ENCODE measurements at places on chromosomes 12 and 14.
A peak's percentile ranks its signal among the peaks of the same experiment; 100 is the strongest.

GRCh38 chr12:2076196-2076570, 23.4 kb downstream of the CACNA1C start:
- H3K27me3 ChIP-seq: peaks cover 2% of the 10 kb centered on the region
- DNase-seq: no peak
- no peaks in the 10 kb centered on the region for H3K4me1 ChIP-seq
- H3K27ac ChIP-seq: no peak overlapping the region
- H3K4me3 ChIP-seq: no peak overlapping the region

GRCh38 chr14:42391146-42391834, 784.6 kb downstream of the LRFN5 start:
- H3K27ac ChIP-seq: no peak overlapping the region
- no peak overlapping the region for H3K4me3 ChIP-seq
- H3K27me3 ChIP-seq: no peaks in the 10 kb centered on the region
- H3K4me1 ChIP-seq: no peaks in the 10 kb centered on the region
- no peaks in the 10 kb centered on the region for H3K36me3 ChIP-seq

- H3K27me3 ChIP-seq: no peaks in the 10 kb centered on the region
- peak; percentile 17 for DNase-seq
- peak overlapping the region; percentile 85 for H3K27ac ChIP-seq
- H3K4me3 ChIP-seq: peak overlapping the region; percentile 68
Observed at GRCh38 chr12:51269174-51270066, 795 bp downstream of the SMAGP start.

- no peaks in the 10 kb centered on the region for H3K27me3 ChIP-seq
- no peak overlapping the region for H3K27ac ChIP-seq
- no peak overlapping the region for H3K4me3 ChIP-seq
- no peak for DNase-seq
- no peaks in the 10 kb centered on the region for H3K4me1 ChIP-seq
- no peaks in the 10 kb centered on the region for H3K36me3 ChIP-seq
Observed at GRCh38 chr12:112759786-112760185, 31.8 kb upstream of the RPH3A start.

DNA sequence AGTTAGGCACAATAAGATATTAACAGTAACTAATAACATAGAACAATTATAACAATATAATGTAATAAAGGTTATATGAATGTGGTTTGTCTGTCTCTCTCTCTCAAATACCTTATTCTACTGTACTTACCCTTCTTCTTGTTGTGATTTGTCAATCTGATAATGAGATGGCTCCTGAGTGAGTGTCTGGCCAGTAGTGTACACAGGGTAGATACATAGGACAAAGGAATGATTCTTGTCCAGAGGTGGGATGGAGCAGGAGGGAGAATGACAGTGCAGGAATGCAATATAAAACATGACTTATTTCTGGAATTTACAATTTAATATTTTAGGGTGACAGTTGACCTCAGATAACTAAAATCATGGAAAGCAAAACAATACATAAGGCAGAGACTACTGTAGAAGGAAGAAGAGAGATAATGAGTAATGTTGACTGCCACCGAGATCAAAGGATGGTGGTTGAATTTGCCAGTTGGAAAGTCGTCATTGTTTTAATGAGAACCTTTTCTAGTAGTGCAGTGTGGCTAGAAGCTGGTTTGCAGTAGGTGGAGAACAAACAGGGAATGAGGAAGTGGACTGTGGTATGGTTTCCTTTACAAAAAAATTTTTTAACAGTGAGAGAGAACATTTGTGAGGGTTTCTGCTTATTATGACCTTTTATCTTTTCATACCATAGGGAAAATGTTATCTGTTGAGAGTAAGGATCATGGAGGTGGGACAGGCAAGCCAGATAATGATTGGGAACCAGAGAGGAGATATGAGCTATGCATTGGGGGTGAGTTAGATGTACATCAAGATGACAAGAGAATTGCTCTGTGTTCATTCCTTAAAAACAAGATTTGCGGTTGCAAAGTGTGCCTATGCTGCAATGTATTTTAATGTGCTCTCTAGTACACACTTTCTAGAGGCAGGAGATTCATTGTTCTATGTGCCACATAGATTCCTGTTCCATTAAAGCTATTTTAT, 458.3 kb downstream of the BTG1 start:
- no peak overlapping the region for H3K4me3 ChIP-seq
- DNase-seq: peak; percentile 61
- H3K27me3 ChIP-seq: no peaks in the 10 kb centered on the region
- peaks cover 11% of the 10 kb centered on the region for H3K4me1 ChIP-seq
- H3K36me3 ChIP-seq: no peaks in the 10 kb centered on the region

- peaks cover 16% of the 10 kb centered on the region for H3K4me1 ChIP-seq
- H3K27ac ChIP-seq: peak overlapping the region; percentile 67
- no peaks in the 10 kb centered on the region for H3K36me3 ChIP-seq
- DNase-seq: peak; percentile 79
Observed at GRCh38 chr12:11746024-11746771, 96.7 kb downstream of the ETV6 start.

DNA sequence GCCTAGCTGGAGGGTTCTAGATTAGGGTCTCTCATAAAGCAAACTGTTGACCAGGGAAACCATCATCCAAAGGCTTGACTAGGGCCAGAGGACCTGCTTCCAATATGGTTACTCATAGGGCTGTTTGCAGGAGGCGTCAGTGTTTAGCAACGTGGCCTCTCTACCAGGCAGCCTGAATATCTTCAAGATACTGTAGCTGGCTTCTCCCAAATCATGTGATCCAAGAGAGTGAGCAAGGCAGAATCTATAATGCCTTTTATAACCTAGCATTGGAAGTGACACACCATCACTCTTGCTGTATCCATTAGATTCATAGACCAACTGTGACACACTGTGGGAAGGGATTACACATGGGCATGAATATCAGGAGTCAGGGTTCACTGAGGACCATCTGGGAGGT, 17.3 kb downstream of the TPH2 start:
- DNase-seq: peak; percentile 57
- no peaks in the 10 kb centered on the region for H3K36me3 ChIP-seq
- H3K27ac ChIP-seq: no peak overlapping the region
- H3K4me1 ChIP-seq: no peaks in the 10 kb centered on the region
- no peak overlapping the region for H3K4me3 ChIP-seq

GRCh38 chr12:109621211-109621694, 47.7 kb downstream of the MVK start:
- H3K4me3 ChIP-seq: no peak overlapping the region
- H3K4me1 ChIP-seq: no peaks in the 10 kb centered on the region
- no peak for DNase-seq

GRCh38 chr12:28620281-28620680, 430.0 kb downstream of the CCDC91 start:
- H3K4me3 ChIP-seq: no peak overlapping the region
- H3K36me3 ChIP-seq: no peaks in the 10 kb centered on the region
- no peaks in the 10 kb centered on the region for H3K4me1 ChIP-seq
- H3K27me3 ChIP-seq: no peaks in the 10 kb centered on the region
- no peak overlapping the region for H3K27ac ChIP-seq
- no peak for DNase-seq

GRCh38 chr14:52724360-52724644, 5.7 kb upstream of the STYX start:
- no peaks in the 10 kb centered on the region for H3K27me3 ChIP-seq
- H3K27ac ChIP-seq: no peak overlapping the region
- no peaks in the 10 kb centered on the region for H3K4me1 ChIP-seq
- no peak overlapping the region for H3K4me3 ChIP-seq

GRCh38 chr12:13103391-13104033, at the start of gene GSG1:
TSS of gene GSG1 (minus strand) at chr12:13103667. CDS start at chr12:13103512, 155 bp downstream.
- H3K27me3 ChIP-seq: no peaks in the 10 kb centered on the region
- no peaks in the 10 kb centered on the region for H3K36me3 ChIP-seq
- DNase-seq: no peak
- H3K27ac ChIP-seq: peak within 1 kb of the TSS; percentile 15
- H3K4me1 ChIP-seq: peaks cover 36% of the 10 kb centered on the region
- H3K4me3 ChIP-seq: no peak within 1 kb of the TSS

DNA sequence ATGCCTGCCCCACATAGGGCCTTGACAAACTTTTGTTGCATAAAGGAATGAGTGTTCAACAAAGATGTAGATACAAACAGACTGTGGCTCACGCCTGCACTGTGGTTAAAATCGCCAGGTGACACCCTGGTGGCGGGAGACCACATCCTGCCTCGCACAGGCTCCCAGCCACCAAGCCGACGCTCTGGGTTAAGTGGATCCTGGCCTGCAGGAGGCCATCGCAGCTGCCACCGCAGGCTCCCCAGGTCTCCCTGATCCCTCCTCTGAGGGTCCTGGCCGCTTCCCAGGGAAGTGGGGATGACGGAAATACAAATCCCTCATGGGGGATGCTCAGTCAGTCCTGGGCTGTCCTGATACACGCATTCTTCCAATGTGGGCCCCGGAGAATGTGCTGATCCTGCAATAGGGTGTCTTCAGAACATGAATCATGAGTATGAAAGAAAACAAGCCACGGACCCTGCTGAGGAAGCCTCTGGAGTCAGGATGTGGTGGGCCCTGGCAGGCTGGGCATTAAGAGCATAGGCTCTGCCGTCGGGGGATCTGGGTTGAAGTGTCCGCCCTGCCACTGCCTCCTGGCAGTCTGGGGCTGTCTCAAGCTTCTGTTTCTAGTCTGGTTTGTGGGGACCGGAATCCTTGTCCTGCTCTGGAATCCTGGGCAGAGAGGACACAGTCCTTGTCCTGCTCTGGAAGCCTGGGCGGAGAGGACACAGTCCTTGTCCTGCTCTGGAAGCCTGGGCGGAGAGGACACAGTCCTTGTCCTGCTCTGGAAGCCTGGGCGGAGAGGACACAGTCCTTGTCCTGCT, 53.5 kb upstream of the BEGAIN start:
- H3K4me3 ChIP-seq: no peak overlapping the region
- H3K4me1 ChIP-seq: peaks cover 21% of the 10 kb centered on the region
- DNase-seq: peak; percentile 72
- H3K27me3 ChIP-seq: no peaks in the 10 kb centered on the region
- H3K27ac ChIP-seq: no peak overlapping the region

DNA sequence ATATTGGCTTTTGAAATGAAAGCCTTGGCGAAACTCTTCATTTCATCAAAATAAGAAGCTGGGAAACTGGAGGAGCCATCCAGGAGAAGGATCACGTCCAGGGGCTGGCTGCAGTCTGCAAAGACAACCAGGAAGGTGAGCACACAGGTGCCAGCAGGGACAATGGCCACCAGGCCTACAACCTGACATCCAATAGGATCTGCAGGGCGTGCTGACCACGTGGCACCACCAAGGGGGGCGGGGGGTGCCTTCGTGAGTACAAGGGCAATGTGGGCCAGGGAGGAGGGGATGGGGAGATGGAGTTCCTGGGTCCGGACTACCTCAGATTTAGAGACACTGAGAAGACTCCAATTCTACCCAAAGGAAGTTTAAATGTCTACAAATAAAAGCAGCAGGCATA, 71.7 kb upstream of the ANO2 start:
- no peaks in the 10 kb centered on the region for H3K36me3 ChIP-seq
- no peak overlapping the region for H3K27ac ChIP-seq

DNA sequence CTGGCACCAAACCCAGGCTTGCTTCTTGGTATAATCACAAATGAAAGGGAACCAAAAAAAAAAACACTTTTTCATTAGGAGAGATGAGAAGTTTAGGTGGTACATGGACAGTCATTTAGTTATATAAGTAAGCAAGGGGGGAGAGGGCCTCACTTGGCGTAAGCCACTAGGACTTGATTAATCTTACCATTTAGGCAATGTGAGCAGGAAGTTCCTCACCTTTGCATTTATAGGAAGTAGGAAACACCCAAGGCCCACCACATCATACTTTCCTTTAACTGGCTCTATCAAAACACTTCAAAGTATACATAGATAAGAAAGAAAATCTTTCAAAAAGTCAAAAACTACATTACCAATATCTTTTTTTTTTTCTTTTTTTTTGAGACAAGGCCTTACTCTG, 6.7 kb upstream of the RPS6KA5 start:
- no peaks in the 10 kb centered on the region for H3K4me1 ChIP-seq
- H3K36me3 ChIP-seq: no peaks in the 10 kb centered on the region
- no peak for DNase-seq

- no peak for DNase-seq
- no peak overlapping the region for H3K27ac ChIP-seq
- peaks cover 8% of the 10 kb centered on the region for H3K4me1 ChIP-seq
Observed at GRCh38 chr14:31362746-31363145, 57.6 kb downstream of the HEATR5A start.

DNA sequence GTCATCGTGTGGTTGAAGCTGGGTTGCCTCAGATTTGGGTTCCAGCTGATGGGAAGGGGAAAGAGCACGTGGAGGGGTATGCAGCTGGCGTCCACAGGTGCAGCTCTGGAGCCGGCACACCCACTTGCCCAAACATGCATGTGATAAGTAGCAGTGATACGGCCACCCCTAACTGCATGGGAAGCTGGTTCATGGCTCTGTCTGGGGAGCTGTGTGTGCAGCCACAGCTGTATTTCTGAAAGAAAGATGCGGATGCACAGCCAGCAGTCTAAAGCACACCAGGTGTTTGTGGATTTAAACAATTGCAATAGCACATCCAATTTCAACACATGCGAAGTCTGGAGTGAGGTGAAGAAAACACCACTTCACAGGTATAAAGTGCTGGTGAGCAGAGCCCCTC, 181.4 kb downstream of the EFCAB11 start:
- no peak for DNase-seq
- H3K4me3 ChIP-seq: no peak overlapping the region
- H3K36me3 ChIP-seq: no peaks in the 10 kb centered on the region
- peaks cover 20% of the 10 kb centered on the region for H3K4me1 ChIP-seq
- H3K27me3 ChIP-seq: no peaks in the 10 kb centered on the region

DNA sequence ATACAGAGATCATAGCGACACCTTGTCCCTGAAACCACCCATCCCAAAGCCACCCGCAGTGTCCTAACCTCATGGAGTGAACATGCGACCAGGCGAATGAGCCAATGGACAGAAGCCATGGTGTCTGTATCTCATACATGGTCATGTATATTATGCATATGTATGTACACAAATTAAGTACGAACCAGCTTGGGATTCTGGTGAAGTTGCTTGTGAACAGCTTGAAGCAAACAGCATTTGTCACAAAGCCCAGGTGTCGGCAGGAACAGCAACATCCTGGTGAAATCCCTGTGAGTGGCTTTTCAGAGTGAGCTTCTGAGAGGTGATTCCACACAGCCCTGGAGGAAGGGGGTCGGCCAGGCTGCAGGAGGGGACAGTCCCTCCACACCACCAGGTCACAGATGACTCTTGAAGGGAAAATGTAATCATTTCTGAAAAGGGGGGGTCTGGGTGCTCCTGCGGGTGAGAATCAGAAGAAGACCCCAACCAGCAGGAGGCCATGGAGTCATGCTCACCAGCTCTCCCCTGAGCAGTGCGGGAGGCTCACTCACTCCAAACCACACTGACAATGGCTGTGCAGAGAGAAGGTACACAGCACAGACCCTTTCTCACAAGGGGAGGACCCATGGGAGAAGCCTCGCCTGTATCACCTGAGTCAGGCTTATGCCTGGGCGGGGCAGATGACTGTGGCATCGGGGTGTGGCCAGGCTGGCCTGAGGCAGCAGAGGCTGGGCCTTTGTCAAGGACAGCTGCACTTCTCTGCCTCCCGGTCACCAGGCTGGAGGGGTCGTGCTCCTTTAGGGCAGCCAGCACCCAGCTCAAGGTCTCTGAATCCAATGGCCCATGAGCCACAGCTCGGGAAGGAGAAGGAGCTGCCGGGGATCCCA, 14.3 kb downstream of the CHGA start:
- no peaks in the 10 kb centered on the region for H3K4me1 ChIP-seq
- no peak overlapping the region for H3K4me3 ChIP-seq
- H3K27ac ChIP-seq: no peak overlapping the region
- no peaks in the 10 kb centered on the region for H3K27me3 ChIP-seq
- H3K36me3 ChIP-seq: no peaks in the 10 kb centered on the region
- DNase-seq: no peak
